ENCODE measurements at places on chromosomes 7 and 10.

DNA sequence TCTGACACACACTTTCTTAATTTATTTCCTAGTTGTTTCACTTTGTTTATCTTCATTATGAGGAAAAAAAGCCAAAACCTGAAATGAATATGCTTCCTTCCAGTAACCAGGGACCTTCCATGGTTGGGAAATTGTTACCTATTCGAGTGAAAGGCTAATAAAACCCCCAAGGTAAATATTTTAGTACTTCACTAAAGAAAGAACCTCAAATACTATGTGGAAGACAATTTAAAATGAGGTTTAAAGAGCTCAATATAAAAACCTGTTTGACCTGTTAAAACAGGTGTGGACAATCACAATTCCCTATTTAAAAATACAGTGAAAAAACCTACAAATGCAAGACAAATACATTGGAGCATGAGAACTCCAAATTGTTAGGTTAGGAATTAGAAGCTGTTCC lies 192.6 kb downstream of the CFTR start:
- no peak for DNase-seq

GRCh38 chr7:9961161-9961922 lies 1012.3 kb upstream of the PHF14 start:
- DNase-seq, result no peak

DNA sequence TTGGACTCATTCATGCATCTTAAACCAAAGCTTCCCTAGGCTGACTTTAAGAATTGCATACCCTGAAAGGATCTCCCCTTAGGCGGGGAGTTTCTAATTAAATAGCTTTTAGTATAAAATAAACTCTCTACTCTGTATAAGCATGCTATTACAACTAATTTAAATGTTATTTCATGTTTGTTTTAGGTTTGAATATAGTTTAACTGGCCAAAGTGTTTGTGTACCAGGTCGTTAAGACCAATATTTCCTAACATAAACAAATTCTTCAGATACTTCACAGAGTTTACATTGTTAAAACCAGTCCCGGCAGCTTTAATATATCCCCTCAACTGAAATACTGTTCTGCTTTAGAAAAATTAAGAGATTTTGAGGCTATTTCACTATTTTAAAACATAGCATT lies 2.3 kb downstream of the GLI3 start:
- DNase-seq, result no peak

DNA sequence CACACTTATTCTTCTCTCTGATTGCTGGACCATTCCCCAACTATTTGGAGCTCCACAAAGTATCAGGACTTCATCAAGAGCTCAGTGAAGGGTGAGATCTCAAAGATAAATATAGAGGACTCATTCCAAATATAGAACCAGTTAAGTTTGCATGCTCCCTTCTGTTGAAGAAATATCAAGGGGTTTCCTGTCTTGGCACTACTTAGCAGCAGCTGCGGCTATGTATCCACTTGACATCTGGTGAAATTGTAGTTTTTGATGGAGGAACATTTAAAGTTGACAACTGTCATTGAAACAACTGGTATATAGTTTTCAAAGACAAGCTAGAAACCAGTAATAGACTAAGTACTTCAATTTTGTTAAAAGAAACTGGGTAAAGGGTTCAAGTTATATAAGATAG lies 1.0 kb upstream of the SPAG6 start:
- no peak for DNase-seq

DNA sequence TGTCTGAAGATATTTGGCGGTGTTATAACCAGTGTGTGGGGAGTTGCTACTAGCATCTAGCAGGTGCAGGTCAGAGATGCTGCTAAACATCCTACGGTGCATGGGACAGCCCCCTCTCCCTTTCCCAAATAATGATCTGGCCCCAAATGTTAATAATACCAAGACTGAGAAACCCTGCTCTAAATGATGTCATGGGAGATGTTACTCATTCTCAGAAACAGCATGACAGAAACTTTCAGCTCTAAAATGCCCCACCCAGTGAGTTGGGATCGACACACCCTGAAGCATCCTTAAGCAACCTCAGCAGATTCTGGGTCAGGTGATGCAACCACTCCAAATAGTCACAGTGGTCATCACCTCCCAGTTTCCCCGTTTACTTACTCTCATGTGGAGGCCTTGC lies 108.8 kb upstream of the MPP7 start:
- no peak for DNase-seq

- no peak for DNase-seq
These were observed 129.2 kb upstream of the TCERG1L start for GRCh38 chr10:131440405-131441360.

GRCh38 chr7:157468221-157469111 lies 131.7 kb downstream of the DNAJB6 start:
- no peak for DNase-seq

- DNase-seq, result no peak
These were observed 642 bp upstream of the COL13A1 start for GRCh38 chr10:69801094-69801433.

GRCh38 chr7:98204670-98205069 lies 6.6 kb upstream of the BHLHA15 start:
- DNase-seq, result no peak

DNA sequence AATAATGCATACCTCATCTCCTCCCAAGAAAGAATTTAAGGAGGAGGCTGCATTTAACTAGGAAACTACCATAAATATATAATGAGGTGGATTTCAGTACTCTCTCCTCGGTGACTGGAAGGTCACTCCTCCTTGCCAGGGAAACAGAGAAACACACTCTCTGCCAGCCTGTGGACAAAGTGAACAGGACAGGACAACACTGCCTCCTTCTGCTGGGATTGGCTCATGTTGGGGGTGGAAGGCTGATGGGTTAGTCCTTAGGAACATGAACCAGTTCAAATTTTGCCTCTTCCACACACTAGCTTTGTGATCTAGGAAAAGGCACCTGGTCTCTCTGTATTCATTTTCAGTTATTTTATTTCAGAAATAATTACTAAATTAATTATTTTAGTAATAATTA lies 50.6 kb upstream of the STEAP4 start:
- no peak for DNase-seq

DNA sequence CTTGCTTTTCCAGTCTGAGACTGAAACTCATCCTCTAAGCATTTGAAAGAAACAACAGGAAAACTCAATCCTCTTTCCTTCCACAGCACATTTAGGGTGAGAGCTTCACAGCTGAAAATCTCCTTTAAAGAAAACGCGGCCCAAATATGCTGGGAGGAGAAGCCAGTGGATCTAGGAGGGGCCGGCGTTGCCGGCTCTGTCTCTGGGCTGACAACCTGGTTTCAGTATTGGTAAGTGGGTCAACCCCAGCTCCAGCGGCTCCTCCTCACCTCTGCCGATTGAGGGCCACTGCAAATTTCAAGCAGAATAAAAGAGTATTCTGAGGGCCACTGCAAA lies 75.3 kb upstream of the CPXM2 start:
- no peak for DNase-seq

DNA sequence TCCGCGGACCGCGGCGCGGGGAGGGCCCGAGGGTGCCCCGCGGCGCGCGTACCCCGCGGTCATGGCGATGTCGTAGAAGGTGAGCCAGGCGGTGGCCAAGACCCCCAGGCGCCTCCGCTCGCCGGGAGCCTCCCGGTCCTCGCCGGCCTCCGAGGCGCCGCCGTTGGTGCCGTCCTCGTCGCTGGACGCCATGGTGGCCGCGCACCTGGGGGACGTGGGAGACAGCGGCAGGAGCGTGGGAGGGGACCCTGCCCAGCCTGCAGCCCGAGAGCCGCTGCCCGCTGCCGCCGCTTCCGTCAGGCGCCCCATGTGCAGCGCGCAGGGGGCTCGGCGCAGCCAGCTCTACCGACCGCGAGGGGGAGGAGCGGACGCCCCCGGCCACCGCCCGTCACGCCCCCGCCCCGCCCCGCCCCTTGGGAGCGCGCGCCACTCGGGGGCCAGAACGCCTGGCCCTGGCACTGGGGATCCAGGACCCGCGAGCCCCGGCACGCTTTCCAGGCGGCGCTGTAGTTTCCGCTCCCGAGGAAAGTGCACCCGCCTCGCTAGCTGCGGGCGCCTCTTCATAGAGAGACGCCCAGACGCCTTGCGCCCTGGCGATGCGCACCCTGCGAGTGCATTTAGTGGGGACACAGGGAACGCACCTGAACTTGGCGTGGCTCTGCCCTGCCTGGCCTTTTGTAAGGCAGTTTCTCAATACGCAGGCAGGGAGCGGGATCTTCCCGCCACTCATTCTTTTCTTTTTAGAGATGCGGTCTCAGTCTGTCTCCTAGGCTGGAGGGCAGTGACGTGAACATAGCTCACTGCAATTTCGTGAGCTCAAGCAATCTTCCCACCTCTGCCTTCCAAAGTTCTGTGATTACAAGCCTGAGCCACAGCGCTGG lies at the start of gene HACD1:
Gene HACD1, minus strand, starts transcription at position 344 of the 881 bp plus-strand sequence. Its CDS starts 35 bp downstream, at position 309.
- no peak for DNase-seq

DNA sequence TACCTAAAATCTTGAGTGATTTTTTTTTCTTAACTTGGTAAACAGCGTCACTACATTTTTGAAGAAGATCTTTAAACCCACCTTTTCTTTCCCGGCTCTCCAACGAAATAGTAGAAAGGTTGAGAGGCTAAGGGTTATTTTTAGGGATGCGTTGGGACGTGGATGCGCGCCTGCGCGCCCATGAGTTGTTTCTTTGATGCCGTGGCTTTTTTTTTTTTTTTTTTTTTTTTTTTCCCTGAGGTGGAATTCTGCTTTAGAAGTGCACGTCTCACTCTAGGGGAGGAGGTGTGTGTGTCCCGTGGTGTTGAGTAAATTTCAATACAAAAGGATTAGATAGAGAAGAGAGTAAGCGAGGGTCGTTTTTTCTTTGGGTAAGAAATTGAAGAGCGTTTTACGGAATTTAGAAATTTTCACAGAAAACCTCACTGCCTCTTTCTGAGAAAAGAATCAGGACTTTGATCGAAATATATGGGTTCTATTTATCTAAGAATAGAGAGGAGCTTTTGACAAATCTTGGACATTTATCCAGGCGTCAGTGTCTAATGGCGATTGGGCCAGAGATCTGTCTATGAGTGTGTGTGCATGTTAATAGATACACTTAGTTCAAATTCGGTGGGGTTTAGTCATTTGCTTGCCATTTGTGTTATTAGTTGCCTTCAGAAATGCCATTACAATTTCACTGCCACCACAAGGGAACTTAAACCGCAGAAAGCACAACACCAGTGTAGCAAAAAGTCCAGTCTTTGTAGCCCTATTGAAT lies 1.2 kb upstream of the SP8 start:
- DNase-seq, result no peak

GRCh38 chr10:121260377-121260776 lies 337.9 kb downstream of the FGFR2 start:
- DNase-seq, result no peak

Measured in stimulated activated CD4-positive, alpha-beta T cell treated with anti-CD3 and anti-CD28 coated beads, TNF-alpha, amount 100 ng/mL, for 1 hour (primary cell).